ENCODE measurements at places on chromosomes 2 and 18.

DNA sequence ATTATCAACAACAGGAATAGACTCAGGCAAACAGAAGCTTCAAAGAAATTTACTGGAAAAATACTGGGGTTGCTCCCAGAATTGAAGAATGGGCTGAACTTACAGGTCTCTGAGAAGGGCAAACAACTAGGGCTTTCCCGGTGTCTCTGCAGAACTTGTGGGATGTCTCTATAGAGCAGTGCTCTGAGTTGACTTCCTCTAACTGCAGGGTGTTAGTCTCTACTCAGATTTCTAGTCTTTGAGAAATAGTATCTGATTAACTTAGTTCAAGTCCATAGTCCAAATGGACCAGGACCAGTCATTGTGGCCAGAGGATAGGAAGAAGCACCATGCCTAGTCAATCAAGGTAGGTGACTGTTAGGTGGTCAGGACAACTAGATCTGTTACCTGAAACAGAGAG lies 45.8 kb downstream of the LIMS1 start:
- no peak for DNase-seq

- no peak for DNase-seq
Observed at GRCh38 chr18:76518123-76518859, 23.2 kb upstream of the ZNF516 start.

- DNase-seq: no peak
Observed at GRCh38 chr2:239399433-239399920, 1.3 kb downstream of the HDAC4 start.

GRCh38 chr2:186407611-186408010 lies 78.4 kb upstream of the ZC3H15 start:
- no peak for DNase-seq

GRCh38 chr18:47975105-47975504 lies 44.6 kb upstream of the SMAD2 start:
- DNase-seq: no peak

DNA sequence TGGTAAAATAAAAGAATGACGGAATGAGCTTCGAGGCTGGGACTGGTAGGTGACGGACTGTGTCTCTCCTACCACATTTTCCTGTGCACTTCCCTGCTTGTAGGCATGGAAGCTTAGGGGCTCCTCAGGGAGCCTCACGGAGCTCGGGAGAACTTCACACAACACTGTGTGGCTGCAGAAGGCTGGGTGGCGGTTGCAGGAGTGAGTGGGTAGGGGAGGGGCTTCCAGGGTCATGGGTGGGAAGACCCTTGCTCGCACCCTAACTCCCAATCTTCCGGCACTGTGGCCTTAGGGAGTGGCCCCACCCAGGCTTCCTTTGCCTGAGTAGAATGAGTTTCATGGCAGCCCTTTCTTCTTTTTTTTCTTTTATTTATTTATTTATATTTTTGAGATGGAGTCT lies 128.6 kb downstream of the INHBB start:
- DNase-seq: no peak

DNA sequence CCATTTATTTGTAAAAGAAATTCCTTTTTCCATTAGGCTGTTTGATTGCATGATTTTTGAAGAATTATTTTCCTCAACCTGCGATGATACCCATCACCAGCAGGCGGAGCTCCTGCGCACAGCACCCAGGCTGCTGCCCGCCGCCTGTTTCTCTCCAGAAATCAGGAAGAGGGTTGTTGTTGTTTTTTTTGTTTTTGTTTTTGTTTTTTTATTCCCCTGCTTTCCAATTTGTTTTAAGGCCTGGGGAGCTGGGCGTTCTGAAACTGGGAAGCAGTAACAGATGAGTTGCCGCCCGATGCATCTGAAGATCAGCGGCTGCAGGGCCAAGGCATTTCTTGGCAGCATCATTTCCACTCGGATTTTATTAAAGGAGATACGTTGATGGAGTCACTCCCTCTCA lies 132.1 kb downstream of the MBP start:
- DNase-seq: no peak

- DNase-seq: no peak
Observed at GRCh38 chr2:200107514-200108217, 152.3 kb downstream of the MAIP1 start.

DNA sequence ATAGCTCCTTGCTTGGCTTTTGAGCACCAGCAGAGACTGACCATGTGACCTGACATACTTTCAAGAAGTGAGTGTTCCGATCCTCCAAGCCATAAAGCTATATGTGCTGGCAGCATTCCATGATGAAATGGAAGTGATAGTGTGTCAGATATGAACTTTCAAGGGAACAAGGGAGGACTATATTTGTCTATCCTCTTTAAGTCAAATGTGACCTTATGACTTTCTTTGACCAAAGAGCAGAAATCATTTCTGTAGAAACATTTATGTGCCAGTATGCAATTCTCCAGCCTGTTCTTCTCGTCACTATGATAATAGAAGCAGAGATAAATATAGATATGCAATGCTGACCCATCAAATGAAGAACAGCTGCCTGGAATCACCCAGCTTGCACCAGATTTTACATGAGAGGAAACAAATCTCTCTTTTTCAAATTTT lies 14.4 kb downstream of the HYCC2 start:
- DNase-seq: no peak

GRCh38 chr2:21228041-21228895 lies 104.5 kb downstream of the TDRD15 start:
- no peak for DNase-seq

DNA sequence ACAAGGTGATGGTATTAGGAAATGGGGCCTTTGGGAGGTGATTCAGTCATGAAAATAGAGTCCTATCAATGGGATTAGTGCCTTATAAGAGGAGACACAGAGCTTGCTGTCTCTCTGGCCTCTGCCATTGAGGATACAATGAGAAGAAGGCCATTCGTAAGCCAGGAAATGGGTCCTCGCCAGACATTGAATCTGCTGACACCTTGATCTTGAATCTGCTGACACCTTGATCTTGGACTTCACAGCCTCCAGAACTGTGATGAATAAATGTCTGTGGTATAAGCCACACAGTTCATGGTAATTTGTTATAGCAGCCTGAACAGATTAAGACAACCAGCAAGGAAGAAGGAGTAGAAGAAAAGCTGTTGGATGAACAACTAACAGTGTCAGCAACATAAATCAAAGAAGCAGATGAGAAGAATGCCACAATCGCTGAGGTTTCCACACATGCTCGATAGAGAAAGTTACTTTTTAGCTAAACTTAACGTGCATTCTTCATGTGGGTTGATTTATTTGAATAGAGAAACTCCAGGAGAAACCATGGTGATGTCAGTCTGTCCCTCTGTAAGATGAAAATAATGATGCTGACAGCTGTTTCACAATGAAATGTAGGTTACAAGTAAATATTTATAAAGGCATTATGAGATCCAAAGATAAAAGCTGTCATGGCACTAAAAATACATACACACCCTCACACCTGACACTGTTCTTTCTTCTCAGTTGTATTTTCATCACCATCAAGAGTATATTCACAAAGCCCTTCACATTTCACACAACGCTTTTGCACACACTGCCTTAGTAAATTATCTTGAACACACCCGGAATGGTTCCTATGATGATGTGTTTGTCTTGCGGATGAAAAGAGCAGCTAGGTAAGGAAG lies 153.7 kb upstream of the NCK2 start:
- DNase-seq: no peak

GRCh38 chr2:113985554-113986397 lies 95.9 kb downstream of the ACTR3 start:
- DNase-seq: no peak

DNA sequence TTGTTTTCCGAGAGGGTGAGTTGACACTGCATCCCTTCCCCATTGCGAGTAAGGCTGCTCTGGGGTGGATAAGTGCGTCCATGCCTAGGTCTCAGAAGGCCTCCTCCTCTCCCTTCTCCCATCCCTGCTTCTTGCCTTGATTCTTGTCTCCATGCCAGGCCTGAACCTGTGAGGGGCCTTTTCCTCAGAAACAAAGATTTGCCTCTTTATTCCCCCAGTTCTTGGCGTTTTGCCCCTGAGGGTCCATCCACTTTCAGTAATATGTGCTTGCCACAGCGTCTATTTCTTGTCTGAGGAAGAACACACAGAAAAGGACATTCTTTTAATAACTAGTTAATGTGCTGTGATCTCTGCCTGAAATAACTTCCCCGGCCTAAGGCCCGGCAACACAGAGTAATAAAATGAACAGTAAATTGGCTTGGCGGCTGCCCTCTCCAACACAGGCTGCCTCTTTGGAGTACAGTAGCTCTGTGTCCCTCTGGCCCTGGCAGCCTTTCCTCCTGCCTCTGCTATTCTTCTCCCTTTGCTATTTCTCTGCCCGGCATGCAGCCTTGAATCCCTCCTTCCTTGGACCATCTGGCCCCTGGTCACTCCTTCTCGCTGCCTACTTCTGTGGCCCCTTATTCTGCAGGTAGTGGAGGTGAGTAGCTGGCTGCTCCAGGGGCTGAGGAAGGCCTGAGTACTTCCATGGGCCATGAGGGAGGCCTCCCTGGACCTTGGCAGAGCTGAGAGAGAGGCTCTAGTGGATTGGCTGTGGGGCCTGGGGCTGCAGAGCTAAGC lies 4.4 kb downstream of the EHD3 start:
- no peak for DNase-seq

GRCh38 chr2:30437809-30438548 lies 9.1 kb upstream of the LCLAT1 start:
- no peak for DNase-seq

GRCh38 chr2:88885679-88886416 lies 194.4 kb downstream of the RPIA start:
- DNase-seq: no peak

- peak; percentile 21 for DNase-seq
Observed at GRCh38 chr2:82795446-82795845, 1663.6 kb downstream of the SUCLG1 start.

DNA sequence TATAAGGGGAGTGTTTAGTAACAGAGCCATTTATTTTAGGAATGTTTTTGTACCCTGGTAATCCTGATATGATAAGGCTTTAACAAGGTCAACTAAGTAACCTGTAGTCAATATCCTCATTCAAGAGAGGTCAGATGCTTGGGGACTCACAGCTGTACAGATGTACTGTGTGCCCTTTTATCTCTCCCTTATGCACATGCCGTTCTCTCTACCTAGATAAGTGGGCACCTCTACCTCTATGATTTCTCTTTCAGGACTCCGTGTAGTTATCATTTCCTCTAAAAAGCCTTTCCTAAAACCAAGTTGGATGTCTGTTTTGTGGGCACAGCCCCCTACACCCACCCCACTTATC lies 132.4 kb downstream of the BCL2 start:
- no peak for DNase-seq

GRCh38 chr2:138504546-138505235 lies 3.1 kb downstream of the SPOPL start:
- DNase-seq: no peak

GRCh38 chr2:55158111-55158814 lies 73.8 kb downstream of the CLHC1 start:
- no peak for DNase-seq

DNA sequence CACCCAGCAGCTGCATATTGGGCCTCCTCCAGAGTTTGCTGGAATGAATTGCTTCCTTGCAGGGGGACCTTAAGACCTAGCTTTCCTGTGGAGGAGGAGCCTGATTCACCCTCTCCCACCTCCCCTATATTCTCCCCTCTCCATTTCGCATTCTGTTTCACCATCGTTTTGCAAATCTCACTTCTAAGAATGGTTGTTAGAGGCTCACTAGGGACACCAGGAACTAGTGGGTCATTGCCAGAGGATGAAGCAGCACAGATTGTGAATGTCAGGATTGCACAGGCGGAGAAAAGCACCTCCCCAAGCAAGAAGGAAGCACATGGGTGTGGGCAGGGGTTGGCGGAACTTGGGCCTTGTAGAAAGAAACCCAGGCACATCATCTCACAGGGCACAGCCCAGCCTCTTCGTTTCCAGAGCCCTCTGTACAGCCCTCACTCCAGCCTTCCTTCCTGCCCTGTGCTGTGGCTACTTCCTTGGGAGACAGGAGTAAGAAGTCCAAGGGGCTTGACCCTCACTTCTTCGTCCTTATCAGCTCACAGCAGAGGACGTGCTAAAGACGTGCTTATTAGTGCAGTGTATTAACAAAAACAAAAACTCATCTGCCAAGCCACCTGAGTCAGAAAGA lies 63.4 kb downstream of the TACR1 start:
- no peak for DNase-seq

DNA sequence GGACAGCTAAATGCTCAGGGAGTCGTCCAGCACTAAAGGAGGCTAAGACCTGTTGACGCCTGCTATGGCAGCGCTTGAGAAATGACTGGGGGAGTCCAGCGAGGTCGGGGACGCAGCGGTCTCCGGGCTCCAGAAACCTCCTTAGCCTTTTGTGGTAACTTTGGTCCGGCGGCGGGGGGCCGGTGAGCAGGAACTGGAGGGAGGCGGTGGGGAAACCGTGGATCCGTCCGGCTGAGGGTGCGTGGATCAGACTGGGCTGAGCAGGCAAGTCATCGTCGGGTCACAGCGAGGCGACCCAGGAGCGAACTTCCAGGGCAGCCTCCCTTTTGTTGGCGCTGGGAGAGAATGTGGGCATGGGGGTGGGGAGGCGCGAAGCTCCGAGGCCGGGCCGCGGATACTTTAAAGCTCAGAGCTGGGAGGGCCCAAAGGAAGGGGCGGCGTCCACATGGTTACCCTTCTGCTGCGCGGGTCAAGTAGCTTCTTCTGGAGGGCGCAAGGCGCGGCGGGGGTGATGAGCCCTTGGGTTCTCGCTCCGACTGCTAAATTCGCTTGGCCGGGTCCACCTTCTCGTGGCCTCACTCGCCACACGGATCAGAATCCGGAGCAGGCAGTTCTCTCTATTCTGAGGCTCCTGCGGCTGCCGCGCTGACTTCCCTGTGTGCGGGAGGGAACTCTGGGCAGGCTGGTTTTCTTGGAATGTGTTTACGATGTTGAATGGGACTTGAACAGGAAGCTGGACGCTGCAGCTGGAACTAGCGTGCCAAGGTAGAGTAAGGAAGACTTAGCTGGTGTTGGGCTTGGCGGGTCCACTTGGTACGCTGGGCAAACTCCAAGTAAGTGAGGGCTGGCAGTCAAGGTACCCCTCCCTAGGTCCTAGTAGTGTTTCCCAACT lies 920 bp downstream of the GULP1 start:
- peak; percentile 55 for DNase-seq

DNA sequence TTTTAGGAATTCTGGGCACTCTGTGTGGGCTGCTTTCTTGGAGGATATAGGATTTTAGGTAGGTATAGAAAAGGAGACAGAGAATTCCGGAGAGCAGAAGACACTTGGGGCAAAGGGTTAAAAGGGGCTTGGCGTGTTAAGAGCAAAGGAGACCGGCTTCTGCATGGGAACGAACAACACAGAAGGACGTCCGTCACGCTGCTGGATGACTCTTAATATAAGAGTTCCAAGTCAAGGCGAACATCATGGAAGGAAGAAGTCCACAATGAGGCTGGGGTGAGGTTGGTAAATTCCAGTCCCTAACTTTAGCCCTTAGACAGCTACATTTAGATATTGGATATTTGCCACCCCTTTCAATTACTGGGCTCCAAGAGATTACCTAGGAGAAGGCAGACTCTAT lies 15.9 kb upstream of the SLC20A1 start:
- DNase-seq: no peak

GRCh38 chr18:32840962-32841361 lies 68.1 kb upstream of the KLHL14 start:
- DNase-seq: no peak

DNA sequence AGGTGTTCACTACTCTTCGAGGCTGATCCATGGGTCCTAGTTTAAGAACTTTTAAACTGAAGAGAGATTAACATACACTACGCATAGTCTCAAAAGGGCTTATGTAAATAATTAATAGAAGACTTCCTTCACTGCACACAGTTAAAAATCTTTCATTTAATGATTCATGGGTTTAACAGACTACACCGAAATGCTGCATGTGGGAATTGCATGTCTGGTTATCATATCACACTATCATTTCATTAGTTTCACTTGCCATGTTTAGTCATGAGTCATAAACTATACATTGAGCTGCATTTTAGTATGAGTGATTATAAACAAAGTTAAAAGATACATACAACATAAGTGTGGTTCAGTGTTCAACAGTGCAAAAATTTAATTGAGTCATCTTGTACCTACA lies 31.2 kb downstream of the GLS start:
- DNase-seq: no peak
